ENCODE measurements at places on chromosomes 12 and 14. TPM values are rescaled to one million over a fixed set of nuclear protein-coding genes. Genes with fewer than 3 reads are reported as not detected.

DNA sequence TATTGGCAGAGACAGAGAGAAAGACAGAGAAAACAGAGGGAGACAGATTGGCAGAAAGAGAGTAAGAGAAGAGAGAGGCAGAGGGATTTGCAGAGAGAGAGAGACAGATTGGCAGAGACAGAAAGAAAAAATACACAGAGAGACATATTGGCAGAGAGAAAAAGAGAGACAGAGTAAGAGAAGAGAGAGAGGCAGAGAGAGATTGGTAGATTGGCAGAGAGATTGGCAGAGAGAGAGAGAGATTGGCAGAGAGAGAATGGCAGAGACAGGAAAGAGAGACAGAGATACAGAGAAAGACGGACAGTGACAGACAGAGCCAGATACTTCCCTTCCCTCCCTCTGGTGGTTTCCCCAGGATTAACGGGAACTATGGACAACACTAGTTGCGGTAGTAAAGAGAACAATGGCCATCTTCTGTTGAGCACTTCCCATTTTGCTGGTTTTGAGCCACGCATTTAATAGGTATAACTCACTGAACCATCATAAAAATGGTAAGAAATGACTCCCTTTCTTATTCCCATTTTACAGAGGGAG, 2.6 kb upstream of the NOS1 start:
- DNase-seq = no peak

- DNase-seq = no peak
These were observed 84.2 kb downstream of the PDE3A start for GRCh38 chr12:20452496-20453010.

DNA sequence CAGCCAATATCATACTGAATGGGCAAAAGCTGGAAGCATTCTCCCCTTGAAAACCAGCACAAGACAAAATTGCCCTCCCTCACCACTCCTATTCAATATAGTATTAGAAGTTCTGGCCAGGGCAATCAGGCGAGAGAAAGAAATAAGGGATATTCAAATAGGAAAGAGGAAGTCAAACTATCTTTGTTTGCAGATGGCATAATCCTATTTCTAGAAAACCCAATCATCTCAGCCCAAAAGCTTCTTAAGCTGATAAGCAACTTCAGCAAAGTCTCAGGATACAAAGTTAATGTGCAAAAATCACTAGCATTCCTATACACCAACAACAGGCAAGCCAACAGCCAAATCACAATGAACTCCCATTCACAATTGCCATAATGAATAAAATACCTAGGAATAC, 21.0 kb upstream of the ANP32D start:
- DNase-seq = no peak

- peak; percentile 70 for DNase-seq
These were observed 2.3 kb downstream of the ZNF410 start for GRCh38 chr14:73888971-73889370.

DNA sequence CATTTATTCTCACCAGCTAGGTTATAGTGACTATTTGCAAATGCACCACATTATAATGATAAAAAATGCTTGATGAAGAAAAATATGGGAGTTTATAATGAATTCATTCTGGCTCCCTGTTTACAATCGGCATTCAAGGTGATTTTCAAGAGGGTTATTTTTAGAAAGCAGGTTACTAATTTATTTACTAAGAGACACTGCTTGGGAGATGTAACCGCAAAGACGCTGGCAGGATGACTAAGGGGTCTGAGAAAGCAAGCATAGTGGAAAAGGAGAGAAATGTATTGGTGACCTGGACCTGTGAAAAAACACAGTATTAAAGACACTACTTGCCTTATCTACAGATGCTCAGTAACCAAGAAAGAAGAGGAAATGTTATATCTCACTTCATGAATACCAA, 13.3 kb upstream of the PITPNM2 start:
- DNase-seq = no peak

GRCh38 chr14:102178806-102179205, 39.1 kb downstream of the WDR20 start:
- DNase-seq = no peak

- DNase-seq = no peak
These were observed 41.9 kb downstream of the VDR start for GRCh38 chr12:47862881-47863280.

GRCh38 chr14:61581340-61581739, 114.0 kb upstream of the HIF1A start:
- DNase-seq = no peak

GRCh38 chr14:89848165-89848564, 106.4 kb downstream of the EFCAB11 start:
- no peak for DNase-seq

DNA sequence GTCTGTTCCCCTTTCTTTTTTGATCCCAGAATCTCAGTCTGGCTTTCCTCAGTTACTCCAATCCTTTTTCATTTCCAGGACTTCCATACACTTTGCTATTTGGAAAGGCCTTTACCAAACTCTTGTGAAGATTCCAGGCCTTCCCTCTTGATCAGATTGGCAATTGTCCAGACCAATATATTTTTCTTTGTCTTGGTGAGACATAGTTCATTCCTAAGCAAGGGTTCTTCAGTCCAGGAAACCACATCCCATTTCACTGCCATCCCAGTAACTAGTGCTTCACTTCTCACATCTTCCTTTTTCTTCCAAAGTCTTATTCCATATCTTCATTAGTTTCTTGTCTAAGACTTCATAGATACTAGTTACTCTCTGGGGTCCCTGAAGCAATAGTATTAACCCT, 2.1 kb upstream of the PTPRQ start:
- DNase-seq = peak; percentile 23

Gene CCDC177
- polyA plus RNA-seq = not detected

Gene ZNF705A
- polyA plus RNA-seq = not detected

Gene PMCH
- not detected for polyA plus RNA-seq

Gene ITGB7
- polyA plus RNA-seq = 0.59 TPM

Measured in BJ (cell line).